Naive thymus-derived CD8-positive, alpha-beta T cell (primary cell): ENCODE measurements at places on chromosomes 3 and 15. TPM values are rescaled to one million over a fixed set of nuclear protein-coding genes. Genes with fewer than 3 reads are reported as not detected.
A peak's percentile ranks its signal among the peaks of the same experiment; 100 is the strongest.

- H3K27ac ChIP-seq, result no peak overlapping the region
- no peaks in the 10 kb centered on the region for H3K4me1 ChIP-seq
- no peaks in the 10 kb centered on the region for H3K36me3 ChIP-seq
- H3K4me3 ChIP-seq, result no peak overlapping the region
- no peaks in the 10 kb centered on the region for H3K27me3 ChIP-seq
These were observed 423.1 kb downstream of the PLCL2 start for GRCh38 chr3:17307887-17308286.

The PCNP gene
- 189 TPM for total RNA-seq

DNA sequence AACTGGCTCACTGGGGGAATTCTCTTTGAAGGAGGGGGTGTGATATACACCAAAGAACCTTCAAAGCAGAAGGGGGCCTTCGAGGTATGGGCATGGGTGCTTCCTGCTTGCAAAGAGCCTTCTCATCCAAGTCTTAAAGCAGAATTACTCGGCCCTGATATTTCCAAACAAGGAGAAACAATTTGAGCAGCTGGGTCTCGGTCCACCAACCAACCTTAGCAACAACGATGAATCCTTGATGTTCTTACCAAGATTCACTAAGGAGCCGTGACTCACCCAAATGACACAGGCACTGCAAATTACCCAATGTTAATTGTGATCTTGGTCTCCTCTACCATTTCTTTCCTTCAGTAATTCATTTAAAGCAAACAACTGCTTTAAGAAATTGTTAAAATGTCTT lies 7.7 kb downstream of the HOMER2 start:
- H3K27ac ChIP-seq, result no peak overlapping the region
- H3K4me3 ChIP-seq, result no peak overlapping the region
- H3K27me3 ChIP-seq, result no peaks in the 10 kb centered on the region
- DNase-seq, result no peak

The CACNA2D2 gene
- total RNA-seq, result 4.9 TPM

GRCh38 chr15:28873585-28874190 lies 12.1 kb upstream of the APBA2 start:
- peak; percentile 41 for DNase-seq
- no peak overlapping the region for H3K27ac ChIP-seq
- H3K4me1 ChIP-seq, result peaks cover 18% of the 10 kb centered on the region
- H3K27me3 ChIP-seq, result peaks cover 1% of the 10 kb centered on the region
- no peaks in the 10 kb centered on the region for H3K36me3 ChIP-seq

DNA sequence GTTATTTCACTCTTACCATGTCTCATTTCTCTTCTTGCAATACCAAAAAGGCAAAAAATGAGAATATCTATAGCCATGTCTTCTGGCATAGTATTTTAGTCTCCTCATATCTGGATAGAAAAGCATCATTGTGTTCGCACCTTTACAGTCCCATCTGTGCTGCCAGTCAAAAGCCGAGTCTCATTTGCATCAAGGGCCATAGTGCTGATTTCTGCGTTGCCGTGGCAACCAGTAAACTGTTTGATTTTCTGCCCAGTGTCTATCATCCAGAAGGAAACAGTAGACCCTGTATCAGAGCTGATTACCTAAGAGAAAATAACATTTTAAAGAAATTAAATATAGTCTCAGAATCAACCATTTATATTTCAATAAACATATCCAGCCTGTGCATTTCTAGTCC lies 86.1 kb upstream of the SERPINI2 start:
- H3K27me3 ChIP-seq, result no peaks in the 10 kb centered on the region
- no peaks in the 10 kb centered on the region for H3K4me1 ChIP-seq
- H3K4me3 ChIP-seq, result no peak overlapping the region
- no peaks in the 10 kb centered on the region for H3K36me3 ChIP-seq

The CGNL1 gene
- not detected for total RNA-seq

GRCh38 chr3:22593638-22594037 lies 609.5 kb upstream of the UBE2E2 start:
- no peaks in the 10 kb centered on the region for H3K27me3 ChIP-seq
- H3K4me3 ChIP-seq, result no peak overlapping the region
- no peak for DNase-seq
- H3K4me1 ChIP-seq, result no peaks in the 10 kb centered on the region
- no peaks in the 10 kb centered on the region for H3K36me3 ChIP-seq
- H3K27ac ChIP-seq, result no peak overlapping the region

GRCh38 chr15:56617628-56618027 lies 115.7 kb downstream of the ZNF280D start:
- H3K27ac ChIP-seq, result no peak overlapping the region
- H3K4me1 ChIP-seq, result peaks cover 16% of the 10 kb centered on the region
- no peak overlapping the region for H3K4me3 ChIP-seq
- no peaks in the 10 kb centered on the region for H3K36me3 ChIP-seq
- peaks cover 11% of the 10 kb centered on the region for H3K27me3 ChIP-seq

The ACP3 gene
- not detected for total RNA-seq

- H3K4me1 ChIP-seq, result peaks cover 21% of the 10 kb centered on the region
- DNase-seq, result no peak
- no peaks in the 10 kb centered on the region for H3K36me3 ChIP-seq
- H3K27me3 ChIP-seq, result no peaks in the 10 kb centered on the region
- no peak overlapping the region for H3K4me3 ChIP-seq
These were observed 94.2 kb downstream of the FMN1 start for GRCh38 chr15:33100314-33100713.

GRCh38 chr15:90930861-90931574 lies 1.3 kb downstream of the HDDC3 start:
- no peak for DNase-seq
- peak overlapping the region; percentile 98 for H3K27ac ChIP-seq
- peak overlapping the region; percentile 97 for H3K4me3 ChIP-seq
- H3K36me3 ChIP-seq, result no peaks in the 10 kb centered on the region
- no peaks in the 10 kb centered on the region for H3K27me3 ChIP-seq
